ENCODE measurements at places on chromosomes 5 and 9.

DNA sequence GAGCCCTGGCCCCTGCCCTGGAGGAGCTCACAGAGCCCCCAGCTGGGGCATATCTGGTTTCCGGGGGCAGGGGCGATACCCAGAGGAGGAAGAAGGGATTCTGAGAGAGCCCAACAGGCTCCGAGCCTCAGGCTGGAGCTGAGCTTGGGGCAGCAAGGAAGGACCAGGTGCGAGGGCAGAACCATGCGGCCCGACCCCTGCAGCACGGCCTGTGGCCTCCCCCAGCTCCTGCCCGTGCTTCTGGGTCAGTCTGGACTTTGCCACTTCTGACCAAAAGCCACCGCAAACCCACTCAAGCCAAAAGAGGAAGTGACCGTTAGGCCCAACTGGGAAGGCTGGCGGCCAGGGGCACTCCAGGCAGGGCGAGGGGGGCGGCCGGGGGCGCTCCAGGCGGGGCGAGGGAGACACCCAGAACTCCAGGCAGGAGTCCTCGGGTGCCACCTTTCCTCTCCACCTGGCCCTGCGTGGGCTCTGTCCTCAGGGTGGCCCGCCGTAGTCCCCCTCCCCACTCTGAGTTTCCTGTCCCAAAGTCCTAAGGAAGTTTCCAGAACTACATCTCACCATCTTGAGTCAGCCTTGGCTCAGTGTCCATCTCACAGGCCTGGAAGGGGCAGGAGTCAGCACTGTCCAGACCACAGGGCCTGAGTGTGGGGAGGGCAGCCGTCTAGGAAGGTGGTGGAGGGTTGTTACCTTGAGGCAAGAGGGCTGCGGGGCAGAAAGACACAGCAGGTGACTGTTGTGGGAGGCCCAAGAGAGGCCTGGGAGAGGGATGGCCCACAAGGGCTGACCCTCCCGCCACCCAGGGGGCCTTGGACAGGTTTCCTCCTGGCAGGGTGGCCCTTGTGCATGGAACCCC is 946 bp upstream of the LTC4S start:
- no peak for DNase-seq

DNA sequence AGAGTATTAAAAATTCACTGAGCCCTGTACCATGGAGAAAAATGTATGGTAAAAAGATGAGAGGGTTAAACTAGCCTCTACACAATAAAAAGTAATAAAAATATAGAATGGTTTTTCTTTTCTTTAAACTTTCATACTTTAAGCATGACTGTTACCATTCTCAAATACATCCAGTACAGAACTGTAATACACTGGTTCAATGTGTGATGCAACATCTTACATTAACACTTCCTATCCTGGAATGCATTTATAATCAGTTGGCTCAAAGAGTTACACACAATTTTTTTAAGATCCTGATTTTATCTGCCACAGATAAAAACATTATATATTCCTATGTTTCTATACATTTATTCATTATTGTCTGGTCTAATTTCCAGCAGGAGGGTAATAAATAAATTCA is 4.7 kb downstream of the GNAQ start:
- peak; percentile 50 for DNase-seq

- DNase-seq: no peak
Measured at GRCh38 chr9:33414889-33415500, 12.6 kb upstream of the AQP7 start.

GRCh38 chr5:142316051-142316450 is 8.8 kb downstream of the SPRY4 start:
- DNase-seq: no peak

GRCh38 chr5:52725065-52725746 is 62.5 kb upstream of the ITGA1 start:
- peak; percentile 96 for DNase-seq

DNA sequence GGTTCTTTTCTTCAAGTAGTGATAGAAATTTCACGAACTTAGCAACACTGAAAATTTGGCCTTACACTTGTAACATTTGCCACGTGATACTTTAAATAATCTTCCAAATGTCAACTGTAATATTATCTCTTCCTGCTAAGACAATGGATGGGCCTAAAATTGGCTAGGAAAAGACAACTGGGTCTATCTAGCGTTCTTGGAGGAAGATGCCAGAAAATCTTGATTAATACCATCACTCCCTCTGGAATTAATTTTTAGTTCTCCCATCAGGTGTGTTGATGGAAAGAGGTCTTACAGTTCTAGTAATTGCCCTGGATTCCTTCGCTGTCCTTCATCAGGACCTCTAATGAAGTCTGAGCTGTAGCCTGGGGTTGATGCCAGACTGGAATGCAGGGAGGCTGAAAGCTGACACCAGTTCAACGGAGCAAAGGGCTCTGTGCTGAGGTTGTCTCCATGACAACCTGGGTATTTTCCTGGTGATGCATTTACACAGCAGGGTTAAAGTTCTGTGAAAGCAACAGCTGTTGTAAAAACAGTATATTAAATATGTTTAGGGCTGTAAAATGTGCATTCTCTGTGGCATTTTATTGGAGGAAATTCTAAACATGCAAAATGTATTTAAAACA is 92.3 kb downstream of the GAS1 start:
- peak; percentile 93 for DNase-seq

DNA sequence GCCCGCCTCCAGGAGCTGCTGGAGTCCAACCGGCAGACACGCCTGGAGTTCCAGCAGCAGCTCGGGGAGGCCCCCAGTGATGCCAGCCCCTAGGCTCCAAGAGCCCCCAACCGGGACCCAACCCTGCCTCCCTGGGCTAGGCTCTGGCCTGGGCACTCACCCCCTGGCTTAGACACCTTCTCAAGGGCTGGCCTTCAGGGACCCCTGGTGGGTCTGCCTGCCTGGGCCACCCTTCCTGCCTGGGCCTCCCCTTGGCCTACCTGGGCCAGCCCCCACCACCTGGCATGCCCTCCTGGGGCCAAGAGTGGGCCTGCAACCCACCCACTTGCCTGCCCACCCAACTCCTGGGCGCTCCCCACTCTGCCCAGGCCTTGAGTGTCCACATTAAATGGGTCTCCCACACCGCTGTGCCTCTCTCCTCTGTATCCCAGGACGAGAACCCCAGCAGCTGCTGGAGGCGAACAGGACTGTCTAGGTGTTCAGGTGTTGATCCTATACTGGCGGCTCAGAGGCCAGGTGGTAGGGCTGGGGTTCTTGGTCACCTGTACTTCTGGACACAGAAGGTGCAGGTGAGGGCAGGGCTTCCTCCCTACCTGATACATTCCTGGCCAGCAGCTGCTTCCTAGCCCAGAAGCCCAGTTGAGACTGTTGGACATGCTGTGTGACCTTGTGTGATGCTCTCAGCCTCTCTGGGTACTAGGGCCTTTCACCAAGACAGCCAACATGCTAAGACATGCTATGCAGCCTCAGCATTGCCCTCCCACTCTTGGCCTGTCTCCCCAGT is 3.6 kb downstream of the BBLN start:
- DNase-seq: no peak

DNA sequence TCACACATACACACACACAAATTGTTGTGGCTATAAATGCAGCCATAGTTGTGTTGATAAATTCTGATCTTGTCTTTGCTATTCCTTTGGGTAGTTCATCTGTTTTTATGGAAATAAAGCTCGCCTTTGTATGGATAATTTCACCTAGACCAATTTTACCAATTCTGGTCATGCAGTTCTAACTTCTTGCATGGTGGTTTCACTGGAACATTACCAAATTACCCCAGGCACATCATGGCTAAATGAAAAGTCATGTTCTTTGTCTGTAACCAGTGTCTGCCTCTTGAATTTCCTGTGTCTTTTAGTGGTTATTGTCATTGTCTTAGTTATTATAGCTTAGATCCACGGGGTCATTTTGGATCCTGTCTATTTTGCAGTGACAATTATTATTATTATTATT is 50.3 kb upstream of the TMC1 start:
- DNase-seq: no peak

DNA sequence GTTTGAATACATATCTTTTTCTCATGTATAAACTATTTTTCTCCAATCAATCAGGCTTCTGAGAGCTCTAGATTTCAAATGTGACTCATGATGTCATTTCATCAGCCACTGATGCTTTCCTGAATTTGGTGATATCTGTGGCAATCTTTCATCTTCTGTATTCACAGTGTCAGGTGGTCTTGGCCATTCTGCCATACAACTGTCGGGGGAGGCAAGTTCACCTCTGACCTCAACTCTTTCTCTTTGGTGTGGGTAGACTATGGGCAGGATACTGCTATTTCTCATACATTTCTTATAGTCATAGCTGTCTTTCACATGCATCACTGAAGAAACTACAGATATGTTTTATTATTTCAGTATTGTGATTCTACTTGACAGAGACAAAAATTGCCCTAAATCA is 414.1 kb upstream of the MEF2C start:
- no peak for DNase-seq

- DNase-seq: no peak
Measured at GRCh38 chr9:115226152-115226551, 108.2 kb upstream of the TNC start.

DNA sequence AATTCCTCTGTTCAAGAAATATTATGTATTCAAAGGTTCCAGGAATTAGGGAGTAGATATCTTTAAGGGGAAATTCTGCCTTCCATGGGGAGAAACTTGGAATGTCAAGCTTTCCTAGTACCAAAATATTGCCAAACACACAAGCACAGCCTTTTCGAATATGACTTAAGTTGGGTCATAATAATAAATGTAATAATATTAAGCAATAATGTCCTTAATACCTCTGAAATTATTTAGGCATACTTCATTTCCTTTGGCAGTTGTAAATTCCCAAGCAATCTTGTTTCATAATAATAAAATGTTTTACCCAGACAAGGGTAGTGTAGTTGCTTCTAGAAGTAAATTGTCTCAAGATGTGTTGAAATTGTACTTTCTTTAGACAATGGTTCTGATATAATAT is 630.3 kb upstream of the CDH18 start:
- peak; percentile 12 for DNase-seq

DNA sequence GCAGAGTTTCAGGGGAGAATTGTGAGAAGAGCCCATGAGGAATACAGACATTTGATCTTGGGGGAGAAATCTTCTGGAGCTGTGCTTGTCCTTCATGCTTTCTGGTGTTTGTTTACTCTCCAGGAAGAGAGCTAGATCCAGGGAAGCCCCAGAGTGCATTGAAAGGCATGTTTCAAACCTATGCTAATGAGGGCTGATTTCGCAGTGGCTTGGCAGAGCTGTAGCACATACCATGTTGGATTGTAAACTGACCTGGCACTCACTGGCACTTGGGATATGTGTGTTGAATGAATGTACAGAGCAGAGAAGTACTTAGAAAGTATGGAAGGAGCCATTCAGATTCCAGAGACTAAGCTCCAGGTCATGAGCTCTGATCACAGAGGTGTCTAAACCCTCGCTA is 30.9 kb downstream of the TNFSF8 start:
- peak; percentile 23 for DNase-seq

GRCh38 chr5:93267736-93268135 is 313.3 kb downstream of the NR2F1-AS1 start:
- DNase-seq: no peak

DNA sequence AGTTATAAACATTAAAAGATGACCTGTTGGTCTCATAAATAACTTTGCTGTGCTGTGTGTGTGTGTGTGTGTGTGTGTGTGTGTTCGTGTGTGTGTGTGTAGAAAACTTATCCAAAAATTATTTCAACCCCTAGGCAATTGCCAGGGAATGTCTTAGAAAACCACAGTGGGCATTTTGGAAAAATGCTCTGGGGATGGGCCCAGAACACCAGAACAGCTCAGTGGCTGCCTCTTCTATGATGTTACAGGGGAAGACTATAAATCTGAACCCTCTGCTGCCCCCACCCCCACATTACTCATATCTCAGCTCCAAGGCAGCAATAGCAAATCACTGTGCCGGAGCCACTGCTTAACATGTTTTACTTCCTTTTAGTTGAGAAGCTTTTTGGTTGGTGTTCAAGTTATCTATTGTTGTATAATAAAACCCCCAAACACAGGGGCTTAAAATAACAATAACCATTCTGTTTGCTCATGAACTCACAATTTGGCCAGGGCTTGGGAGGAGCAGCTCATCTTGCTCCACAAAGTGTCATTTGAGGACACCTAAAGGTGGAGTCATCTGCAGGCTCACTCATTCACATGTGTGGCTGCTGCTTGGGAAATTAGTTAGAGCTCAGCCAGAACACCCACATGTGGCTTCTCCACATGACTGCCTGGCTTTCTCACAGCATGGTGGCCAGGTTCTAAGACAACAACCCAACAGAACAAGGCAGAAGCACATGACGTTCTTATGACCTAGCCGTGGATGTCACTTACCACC is 40.4 kb downstream of the ACTBL2 start:
- DNase-seq: peak; percentile 92

DNA sequence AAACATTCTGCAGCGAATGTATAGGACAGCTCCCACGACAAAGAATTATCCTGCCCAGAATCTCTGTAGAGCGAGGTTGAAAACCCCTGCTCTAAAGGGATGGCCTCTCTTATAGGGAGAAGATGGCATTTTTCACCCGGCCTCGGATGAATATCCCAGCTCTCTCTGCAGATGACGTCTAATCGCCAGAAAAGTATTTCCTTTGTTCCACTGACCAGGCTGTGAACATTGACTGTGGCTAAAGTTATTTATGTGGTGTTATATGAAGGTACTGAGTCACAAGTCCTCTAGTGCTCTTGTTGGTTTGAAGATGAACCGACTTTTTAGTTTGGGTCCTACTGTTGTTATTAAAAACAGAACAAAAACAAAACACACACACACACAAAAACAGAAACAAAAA is 17.4 kb upstream of the RARS1 start:
- DNase-seq: peak; percentile 84

DNA sequence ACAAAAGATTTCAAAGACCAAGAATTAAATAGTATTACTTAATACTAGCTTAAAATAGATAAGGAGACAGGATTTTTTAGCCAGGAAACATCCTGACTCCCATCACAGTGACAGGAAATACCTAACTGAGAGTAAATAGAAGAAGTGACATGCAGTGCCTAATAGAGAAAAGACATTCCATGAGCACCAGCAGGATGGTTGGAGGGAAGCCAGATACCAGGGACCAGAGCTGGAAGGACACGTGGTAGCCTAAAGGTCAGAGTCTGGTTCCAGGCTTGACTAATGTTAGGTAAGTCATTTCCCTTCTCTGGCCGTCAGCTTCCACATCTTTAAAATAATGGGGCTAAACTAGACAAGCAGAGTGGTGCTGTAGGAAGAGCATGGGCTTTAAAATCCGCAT is 41.6 kb downstream of the CDK5RAP2 start:
- peak; percentile 7 for DNase-seq

DNA sequence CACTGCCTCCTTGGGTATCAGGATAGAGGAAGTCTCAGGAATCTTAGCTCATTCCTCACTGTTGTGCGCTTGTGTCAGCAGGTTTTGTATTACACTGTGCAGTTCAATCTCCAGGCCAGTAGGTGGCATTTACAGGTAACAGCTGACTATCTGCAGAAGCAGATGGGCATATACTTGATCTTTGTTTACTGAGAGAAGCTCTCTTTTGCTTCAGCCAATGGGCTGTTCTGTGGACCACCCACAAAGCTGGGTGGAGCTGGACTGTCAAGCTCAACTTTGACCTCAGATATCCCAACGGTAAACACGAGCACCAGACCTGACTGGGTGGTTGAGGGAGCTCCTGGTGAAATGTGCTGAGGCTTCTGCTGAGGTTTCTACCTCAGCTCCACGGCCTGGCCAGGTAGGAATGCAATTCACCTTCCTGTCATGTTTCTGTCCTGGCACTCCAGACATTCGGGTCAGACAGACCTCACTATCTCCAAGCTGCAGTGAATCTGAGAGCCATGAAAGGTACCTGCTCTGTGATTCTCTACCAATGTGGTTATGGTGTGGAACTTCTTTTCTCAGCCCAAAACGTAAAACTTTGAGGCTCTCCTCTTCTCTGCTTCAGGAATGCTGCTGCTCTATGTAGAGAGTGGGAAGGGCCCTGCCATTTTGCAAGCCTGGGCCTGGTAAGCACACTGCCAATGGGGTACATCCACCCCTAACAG is 167.9 kb upstream of the ACTBL2 start:
- DNase-seq: peak; percentile 83

Measured in amniotic epithelial cell (primary cell).